ENCODE measurements at places on chromosomes 3 and 15.

DNA sequence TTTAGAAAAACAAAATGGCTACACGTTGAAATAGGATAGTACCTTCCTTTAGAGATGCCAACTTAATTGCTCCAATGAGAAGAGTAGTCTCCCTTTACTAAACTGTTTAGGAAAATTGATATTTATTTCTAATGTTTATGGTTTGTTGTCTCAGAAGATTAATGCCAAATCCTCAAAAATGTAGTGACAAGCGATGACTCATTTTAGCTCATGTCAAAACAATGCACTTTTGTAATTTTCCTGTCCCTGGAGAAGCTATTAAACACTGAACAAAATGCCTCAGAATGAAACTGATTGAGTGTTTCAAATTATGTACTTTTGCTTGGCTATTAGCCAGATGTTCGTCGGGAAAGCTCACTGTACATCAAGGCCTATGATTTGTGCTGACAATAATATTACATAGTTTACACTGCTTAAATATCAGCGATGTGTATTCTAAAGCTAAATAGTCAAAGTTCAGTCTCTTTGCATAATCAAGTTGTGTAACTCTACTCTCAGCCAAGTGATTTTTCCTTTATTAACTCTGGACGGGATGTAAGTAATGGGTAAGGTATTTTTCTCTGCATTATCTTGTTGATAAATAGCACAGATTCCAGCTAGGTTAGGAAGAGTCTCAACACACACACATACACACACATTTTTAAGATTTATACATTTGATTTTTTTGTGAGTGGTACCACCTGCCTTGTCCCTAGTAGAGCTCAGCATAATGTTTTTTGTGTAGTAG, 83.7 kb downstream of the CMSS1 start:
- no peak for DNase-seq

GRCh38 chr3:15011174-15011573, 53.9 kb downstream of the MRPS25 start:
- DNase-seq, result no peak

DNA sequence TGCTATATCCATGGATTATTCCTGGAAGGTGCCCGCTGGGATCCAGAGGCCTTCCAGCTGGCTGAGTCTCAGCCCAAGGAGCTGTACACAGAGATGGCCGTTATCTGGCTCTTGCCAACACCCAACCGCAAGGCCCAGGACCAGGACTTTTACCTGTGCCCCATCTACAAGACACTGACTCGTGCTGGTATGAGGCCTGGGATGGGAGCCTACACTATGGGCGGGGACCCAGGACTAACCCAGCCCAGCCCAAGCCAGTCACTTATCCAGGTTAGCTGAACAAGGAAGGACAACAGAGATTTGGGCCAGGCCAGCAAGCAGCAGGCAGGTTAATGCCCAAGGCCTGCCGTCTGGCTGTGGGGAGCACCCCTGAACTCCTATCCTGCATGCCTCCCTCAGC, 45.3 kb downstream of the SEMA3G start:
- DNase-seq, result no peak

- DNase-seq, result no peak
These were observed 23.4 kb downstream of the HACD3 start for GRCh38 chr15:65553691-65554090.

DNA sequence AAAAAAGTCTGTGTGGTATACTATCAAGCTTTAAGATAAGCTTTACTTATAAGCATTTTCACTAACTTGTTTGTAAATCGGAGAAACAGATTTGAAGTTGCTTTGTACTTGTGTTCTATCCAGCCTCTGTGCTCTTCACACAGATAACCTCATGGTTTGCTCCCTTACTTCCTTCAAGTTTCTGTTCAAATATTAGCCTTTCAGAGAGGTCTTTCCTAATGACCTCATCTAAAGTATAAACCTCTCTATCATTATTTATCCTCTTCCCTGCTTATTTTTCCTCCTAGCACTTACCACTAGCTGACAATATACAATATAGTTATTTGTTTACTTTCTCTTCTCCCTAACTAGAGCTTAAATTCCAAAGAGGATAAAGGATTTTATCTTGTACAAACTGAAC, 180.0 kb downstream of the CBLB start:
- no peak for DNase-seq

DNA sequence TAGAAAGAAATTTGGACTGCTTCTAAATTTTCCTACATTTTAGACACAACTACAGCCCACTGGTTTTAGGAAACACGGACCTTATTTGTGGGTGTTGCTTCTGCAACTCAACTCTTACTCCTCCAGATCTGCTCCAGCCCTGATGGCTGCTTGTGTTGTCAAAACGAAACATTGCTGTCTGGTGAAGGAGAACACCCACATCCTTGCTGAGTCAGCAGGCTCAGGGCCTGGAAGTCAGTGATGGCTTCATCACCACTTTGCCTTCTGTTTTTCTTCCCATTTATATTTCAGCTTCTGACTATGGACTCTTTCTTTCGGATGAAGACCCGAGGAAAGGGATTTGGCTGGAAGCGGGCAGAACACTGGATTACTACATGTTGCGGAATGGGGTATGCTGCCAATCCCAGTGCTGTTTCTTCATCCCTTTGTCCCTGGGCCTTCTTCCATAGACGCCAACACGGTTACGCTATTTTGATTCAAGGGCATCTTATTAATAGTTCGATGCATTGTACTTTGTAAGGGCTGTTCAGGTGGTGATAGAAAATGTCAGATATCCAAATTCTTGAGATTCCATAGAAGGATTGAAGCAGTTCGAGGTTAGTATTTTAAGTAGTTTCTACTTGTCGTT, 392.6 kb upstream of the TPM1 start:
- DNase-seq, result no peak

DNA sequence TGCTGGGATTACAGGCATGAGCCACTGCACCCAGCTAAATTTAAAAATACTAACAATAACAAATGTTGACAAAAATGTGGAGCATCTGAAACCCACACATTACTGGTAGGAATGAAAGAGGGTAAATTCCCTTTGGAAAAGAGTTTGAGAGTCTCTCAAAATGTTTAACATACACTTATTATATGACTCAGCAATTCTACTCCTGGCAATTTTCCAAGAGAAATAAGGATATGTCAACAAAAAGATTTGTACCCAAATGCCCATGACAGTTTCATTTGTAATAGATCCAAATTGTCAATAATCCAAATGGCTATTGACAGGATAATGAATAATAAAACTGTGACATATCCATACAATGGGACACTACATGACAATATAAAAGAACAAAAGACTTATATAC, 9.0 kb downstream of the HCLS1 start:
- no peak for DNase-seq

GRCh38 chr3:194870394-194871110, 184.9 kb downstream of the FAM43A start:
- DNase-seq, result no peak

GRCh38 chr3:163490119-163490518, 1588.2 kb downstream of the SI start:
- no peak for DNase-seq

GRCh38 chr3:189927975-189928895, 192.5 kb downstream of the P3H2 start:
- DNase-seq, result no peak

DNA sequence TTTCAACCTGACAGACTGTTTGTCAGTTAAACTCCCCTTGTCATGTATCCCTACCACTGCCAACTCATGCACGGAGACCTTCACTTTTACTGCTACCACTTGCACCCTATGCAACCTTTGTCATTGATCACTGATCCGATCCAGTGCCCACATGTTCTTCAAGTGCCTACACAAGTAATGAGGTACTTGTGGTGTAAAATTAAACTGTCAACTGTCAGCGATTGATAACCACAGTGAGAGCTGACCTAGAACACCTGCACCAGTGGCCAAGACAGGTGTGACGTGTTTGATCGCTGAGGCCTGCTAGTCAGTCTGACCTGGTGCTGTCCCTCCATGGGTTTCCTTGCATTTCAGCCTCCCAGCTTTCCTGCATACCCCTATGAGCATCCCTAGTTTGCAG, 55.6 kb downstream of the MECOM start:
- no peak for DNase-seq

GRCh38 chr15:100141311-100142001, 200.3 kb downstream of the ADAMTS17 start:
- no peak for DNase-seq

GRCh38 chr3:100111728-100112127, 2.6 kb downstream of the FILIP1L start:
- no peak for DNase-seq

DNA sequence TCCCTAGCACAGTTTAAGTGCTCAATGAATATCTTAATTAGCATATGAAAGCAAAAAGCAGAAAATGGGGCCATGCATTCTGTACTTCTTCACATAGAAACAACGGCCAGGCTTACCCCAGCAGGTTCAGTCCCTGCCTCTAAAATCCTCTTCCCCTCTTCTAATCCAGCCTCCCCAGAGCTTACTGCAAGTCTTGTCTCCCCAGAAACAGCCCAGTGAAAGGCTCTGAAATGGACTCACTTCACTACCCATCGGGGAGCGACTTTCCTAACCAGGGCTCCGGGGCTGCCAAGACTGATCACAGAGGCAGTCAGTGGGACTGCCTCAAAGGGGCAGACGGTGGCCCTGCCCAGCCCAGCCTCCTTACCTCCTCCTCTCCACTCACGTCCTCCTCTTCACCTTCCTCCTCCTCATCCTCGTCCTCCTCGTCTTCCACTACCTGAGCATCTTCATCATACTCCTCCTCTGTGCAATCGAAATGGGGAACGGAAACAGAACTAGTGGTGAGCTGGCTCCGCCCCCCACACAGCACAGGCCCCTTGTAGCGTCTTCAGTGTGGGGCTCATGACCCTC, 38.0 kb downstream of the ANP32A start:
- DNase-seq, result no peak
